ENCODE measurements at places on chromosomes 11 and 22. TPM values are rescaled to one million over a fixed set of nuclear protein-coding genes. Genes with fewer than 3 reads are reported as not detected.

Gene C22orf23
- not detected for total RNA-seq

Gene MN1
- total RNA-seq: 22.5 TPM

Gene SLC22A12
- not detected for total RNA-seq

Gene F2
- not detected for total RNA-seq

DNA sequence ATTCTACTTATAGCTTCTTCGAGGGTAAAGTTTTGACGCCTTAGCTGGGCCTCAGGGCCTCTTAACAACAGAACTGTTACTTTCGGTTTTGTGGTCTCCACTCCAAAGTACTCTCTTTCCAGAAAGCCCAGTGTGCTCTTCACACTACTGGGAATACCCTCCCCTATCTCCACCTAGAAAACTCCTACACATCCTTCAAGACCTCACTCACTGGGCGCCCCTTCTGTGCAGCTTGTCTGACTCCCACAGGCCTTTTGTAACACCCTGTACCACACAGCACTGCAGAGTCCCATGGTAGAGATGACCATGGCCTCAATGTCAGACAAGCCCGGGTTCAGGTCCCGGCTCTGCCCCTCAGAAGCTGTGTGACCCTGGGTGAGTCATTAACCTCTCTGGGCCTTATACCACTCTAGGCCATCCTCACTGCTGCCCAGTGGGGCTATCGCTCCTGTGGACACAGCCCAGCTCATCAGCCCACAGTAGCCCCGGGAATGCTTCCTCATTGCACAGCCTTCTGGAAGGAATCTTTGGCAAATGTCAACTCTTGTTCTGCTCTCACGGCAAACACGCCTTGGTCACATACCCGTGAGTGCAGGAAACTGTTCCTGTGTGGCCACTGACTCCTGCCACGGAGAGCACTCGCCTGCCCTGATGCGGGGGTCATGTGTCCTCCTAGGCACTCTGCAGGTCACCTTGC, 51.4 kb downstream of the SHISAL1 start:
- no peak for DNase-seq

GRCh38 chr11:43503417-43503816, 144.7 kb downstream of the TTC17 start:
- DNase-seq: no peak

GRCh38 chr11:121575250-121575962, 122.6 kb upstream of the SORL1-AS1 start:
- peak; percentile 83 for DNase-seq

- peak; percentile 94 for DNase-seq
These were observed 29.9 kb downstream of the ALG9 start for GRCh38 chr11:111841370-111842053.

DNA sequence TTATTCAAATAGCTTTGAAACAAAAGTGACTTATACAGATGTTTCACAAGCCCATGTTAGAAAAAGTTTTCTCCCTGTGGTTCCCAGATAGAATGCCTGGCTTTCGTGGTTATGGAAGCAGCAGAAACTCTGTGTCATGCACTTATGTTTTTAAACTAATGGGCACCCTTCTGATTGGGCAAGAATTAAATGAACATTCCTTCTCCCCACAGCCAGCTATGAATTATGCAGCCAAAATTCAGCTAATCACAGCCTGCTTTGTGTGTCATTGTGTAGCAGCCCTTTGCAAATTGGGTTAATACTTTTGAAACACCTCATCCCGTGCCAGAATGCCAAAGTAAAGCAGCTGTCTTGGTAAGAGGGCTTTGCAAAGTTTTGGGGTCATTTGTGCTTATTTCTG, 46.9 kb downstream of the PANX1 start:
- no peak for DNase-seq

GRCh38 chr11:71456831-71457230, 3.8 kb downstream of the NADSYN1 start:
- peak; percentile 13 for DNase-seq

- no peak for DNase-seq
These were observed 360.3 kb upstream of the SYN3 start for GRCh38 chr22:33418484-33418883.

GRCh38 chr11:115843685-115844084, 339.5 kb upstream of the CADM1 start:
- no peak for DNase-seq

- no peak for DNase-seq
These were observed 258.3 kb downstream of the ETS1 start for GRCh38 chr11:128328955-128329551.

DNA sequence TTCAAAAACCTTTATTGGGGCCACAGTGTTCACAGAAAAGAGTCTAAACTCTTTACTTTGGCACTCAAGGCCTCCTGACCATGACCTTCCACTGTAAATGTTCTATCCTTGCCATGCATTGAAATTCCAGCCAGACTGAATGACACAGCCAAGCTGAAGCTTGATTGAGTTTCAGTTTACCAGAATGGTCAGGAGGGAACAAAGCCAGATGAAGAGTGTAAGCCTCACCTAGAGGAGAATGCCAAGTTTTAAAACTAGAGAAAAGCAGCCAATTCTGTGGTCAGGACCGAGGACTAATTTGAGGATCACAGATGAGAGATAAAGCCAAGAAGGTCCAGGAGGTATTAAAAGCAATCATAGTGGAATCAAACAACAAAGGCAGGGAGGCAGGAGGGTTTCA, 215.3 kb downstream of the KCNA4 start:
- no peak for DNase-seq

- no peak for DNase-seq
These were observed 1083.1 kb downstream of the LRRC4C start for GRCh38 chr11:40376331-40376730.

GRCh38 chr22:37472418-37473006, 13.7 kb downstream of the MFNG start:
- DNase-seq: no peak

Data from aorta (tissue), 5 donors.